ENCODE measurements at places on chromosomes 4 and X.

DNA sequence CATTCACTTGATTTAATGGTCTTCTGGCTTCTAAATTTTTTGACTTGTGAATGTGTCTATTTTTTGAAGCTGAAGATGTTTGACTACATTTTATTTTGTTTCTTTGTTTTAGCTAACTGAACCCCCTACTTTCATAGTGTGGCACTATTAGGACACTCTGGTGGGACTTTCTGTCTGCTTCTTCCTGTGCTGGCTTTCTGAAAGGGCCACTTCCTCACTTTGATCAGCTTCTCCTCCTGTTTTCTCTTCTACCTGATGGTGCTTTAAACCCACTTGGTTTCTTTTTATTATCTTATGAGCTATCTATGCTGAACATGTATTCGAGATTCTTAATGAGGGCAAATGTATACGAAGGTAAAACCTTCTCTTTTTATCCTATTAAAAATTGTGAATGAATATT, 186.1 kb upstream of the CASK start:
- DNase-seq: no peak

GRCh38 chrX:41721590-41721989, 2.4 kb upstream of the GPR82 start:
- no peak for DNase-seq

GRCh38 chr4:1752284-1753041, 31.1 kb downstream of the TACC3 start:
- DNase-seq: no peak

GRCh38 chrX:44953734-44954502, 80.9 kb downstream of the KDM6A start:
- no peak for DNase-seq

DNA sequence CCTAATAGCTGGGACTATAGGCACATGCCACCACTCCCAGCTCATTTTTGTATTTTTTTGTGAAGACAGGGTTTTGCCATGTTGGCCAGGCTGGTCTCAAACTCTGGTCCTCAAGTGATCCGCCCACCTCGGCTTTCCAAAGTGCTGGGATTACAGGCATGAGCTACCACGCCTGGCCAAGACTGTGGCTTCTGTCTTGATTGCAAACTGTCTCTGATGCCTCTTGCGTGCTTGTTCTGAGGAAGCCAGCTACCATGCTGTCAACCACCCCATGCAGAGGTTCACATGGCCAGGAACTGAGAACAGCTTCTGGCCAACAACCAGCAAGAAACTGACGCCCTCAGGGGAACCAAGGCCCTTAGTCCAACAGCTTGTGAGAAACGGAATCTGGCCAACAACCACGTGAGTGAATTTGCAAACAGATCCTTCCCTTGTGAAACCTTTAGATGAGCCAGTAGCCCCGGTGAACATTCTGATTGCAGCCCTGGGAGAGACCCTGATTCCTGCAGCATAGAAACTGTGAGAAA, 71.2 kb downstream of the SUPT20HL2 start:
- no peak for DNase-seq

All from cortex of kidney (tissue), 1 donor.